ENCODE measurements at places on chromosomes 2 and 18. TPM values are rescaled to one million over a fixed set of nuclear protein-coding genes. Genes with fewer than 3 reads are reported as not detected.
A peak's percentile ranks its signal among the peaks of the same experiment; 100 is the strongest.

- DNase-seq, result no peak
These were observed 65.8 kb downstream of the FAM161A start for GRCh38 chr2:61787941-61788563.

DNA sequence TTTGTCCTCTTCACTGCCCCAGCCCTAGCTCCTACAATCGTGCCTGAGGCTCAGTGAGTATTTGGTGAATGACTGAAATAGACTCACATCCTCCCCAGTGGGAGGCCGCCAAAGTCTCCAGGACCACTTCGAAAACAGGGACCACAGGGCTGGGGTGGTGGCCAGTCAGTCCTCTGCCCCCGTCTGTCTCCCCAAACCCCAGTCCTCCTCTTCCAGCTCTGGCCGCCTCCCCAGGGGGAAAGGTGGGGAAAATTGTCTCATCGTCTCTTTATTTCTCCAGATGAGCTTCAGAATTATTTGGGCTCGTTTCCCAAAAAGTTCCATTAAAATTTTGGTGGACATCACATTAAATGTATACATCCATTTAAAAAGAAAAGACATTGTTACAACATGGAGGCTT is 43.5 kb downstream of the NPPC start:
- DNase-seq, result no peak

DNA sequence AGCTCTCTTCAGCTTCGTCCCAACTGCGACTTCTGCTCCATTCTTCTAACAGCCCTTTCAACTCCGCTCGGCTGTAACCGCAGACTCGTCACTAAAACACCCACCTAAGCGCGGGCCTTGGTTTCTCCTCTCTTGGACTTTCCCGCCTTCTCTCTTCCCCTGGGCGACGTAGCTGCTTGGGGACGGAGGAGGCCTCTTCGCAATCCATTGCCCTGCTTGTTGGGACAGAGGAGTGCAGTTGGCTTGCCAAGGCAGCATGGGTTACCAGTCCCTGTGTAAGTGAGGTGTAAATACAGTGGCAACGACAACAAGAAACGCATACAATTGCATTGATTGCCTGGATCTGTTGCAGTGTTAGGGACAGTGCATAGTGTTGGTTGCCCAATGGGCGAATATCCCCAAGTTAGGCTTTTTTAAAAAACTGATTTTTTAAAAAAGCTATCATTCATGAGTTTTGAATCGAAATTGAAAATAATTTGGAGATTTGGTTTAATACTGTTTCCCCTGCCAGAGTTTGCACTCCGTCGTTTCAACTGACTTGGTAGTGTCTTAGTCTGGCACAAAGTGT is 484 bp upstream of the DARS1 start:
- DNase-seq, result peak; percentile 70

DNA sequence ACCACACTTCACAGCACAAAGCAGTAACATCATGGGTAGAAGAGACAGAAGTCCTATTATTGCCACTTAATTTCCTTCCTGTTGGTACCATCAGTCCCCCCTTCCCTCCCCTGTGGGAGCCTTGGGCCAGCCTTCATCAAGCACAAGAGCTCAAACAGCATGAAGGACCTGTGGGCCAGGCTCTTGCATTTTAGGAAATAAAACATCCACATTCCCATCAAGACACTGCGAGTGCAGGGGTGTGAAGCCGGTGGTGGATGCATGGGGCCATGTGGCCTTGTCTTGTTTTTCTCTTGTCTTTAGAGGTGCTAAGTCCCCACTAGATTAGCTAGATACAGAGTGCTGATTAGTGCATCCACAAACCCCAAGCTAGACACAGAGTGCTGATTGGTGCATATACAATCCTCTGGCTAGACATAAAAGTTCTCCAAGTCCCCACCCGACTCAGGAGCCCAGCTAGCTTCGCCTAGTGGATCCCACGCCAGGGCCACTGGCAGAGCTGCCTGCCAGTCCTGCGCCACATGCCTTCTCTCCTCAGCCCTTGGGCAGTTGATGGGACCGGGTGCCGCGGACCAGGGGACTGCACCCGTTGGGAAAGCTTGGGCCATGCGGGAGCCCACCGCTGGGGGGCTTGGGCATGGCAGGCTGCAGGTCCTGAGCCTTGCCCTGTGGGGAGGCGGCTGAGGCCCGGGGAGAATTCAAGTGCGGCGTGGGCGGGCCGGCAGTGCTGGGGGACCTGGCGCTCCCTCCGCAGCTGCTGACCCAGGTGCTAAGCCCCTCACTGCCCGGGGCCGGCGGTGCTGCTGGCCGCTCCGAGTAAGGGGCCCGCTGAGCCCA is 14.7 kb upstream of the PXDN start:
- no peak for DNase-seq

DNA sequence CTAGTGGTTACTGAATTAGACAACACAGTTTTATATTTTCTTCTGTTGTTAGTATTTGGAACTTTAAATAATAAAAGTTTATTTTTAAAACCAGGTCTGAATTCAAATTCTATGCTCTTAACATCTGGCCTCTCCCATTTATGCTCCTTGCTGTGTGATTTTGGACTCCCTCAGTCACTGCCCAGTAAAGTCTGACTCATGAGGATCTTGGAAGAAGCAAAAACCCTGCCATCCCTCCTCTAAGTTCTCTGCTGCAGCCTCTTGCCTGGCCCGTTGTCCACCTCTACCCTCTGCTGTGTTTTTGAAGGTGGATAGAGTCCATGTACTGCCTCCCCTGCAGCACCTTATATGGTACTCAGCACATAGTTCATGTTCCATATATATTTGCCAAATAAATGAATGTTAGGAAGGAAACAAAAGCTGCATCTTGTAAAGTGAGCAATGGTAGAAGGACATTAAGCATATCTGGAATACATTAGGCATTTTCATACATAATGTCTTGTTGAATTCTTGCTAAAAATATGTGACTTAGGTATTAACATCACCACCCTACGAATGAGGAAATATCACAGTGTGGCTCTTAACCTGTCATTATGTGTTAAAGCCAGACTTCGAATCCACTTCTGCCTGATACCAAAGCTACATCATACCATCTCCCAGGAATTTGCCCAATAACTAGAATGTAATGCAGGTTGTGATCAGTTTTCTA is 62.1 kb downstream of the THNSL2 start:
- DNase-seq, result no peak

DNA sequence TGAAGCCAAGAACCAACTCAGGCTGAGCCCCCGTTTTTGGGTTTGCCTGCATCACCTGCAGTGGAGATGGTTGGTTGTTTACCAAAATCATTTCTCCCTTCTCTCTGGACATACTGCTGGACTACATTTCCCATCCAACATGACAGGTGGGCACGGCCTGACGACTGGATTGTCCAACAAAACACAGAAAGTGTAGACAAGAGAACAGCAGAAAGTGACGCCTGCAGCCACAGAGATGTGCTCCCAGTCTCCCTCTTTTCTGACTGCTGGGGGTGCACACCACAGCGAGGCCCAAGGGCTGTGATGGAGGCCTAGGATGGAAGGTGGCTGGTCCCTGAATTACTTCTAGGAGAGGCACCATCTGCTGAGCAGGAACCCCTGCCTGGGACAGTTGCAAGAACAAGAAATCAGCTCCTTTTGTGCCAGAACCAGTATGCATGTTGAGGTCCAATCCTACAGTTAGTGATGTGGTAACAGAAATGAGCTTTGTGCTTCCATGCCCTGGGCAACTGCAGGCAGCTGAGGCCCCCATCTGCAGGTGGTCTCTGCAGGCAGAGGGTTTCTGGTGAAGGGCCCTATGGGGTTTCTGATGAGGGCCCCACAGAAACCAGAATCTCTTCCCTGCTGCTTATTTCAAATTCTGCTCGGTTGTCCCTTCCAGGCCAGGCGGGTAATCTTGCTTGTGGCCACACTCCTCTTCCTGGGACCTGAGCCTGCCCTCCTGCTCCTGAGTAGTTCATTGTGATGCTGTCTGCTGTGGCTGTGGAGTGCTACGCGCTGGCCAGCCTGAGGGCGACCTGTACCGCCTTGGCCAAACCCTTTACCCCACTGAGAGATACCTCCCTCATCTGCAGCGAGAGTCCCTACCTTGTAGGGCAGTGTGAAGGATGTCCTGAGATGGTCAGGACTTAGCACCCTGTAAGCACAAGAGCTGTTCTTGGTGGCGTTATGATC is 168.3 kb downstream of the ASB1 start:
- no peak for DNase-seq

- no peak for DNase-seq
These were observed 76.6 kb upstream of the FZD7 start for GRCh38 chr2:201957091-201957490.

- DNase-seq, result no peak
These were observed 807.8 kb downstream of the DSC3 start for GRCh38 chr18:30234755-30235154.

The RGPD3 gene
- total RNA-seq, result 0.18 TPM

The EGR4 gene
- total RNA-seq, result 0.31 TPM

The STAT4 gene
- total RNA-seq, result 53.0 TPM

The GPAT2 gene
- 33.6 TPM for total RNA-seq

The CRYGD gene
- total RNA-seq, result not detected

The ALKAL2 gene
- total RNA-seq, result not detected
